Activated CD4-positive, CD25-positive, alpha-beta regulatory T cell (primary cell): ENCODE measurements at places on chromosomes 12 and 14.

- no peak for DNase-seq
These were observed 1419.4 kb downstream of the FSCB start for GRCh38 chr14:43087666-43088065.

GRCh38 chr12:92561543-92561899 lies 141.3 kb upstream of the PLEKHG7 start:
- DNase-seq, result no peak

GRCh38 chr12:121202407-121203355 lies 7.2 kb upstream of the P2RX4 start:
- DNase-seq, result no peak

GRCh38 chr14:89615421-89615820 lies 198.4 kb upstream of the FOXN3 start:
- no peak for DNase-seq

DNA sequence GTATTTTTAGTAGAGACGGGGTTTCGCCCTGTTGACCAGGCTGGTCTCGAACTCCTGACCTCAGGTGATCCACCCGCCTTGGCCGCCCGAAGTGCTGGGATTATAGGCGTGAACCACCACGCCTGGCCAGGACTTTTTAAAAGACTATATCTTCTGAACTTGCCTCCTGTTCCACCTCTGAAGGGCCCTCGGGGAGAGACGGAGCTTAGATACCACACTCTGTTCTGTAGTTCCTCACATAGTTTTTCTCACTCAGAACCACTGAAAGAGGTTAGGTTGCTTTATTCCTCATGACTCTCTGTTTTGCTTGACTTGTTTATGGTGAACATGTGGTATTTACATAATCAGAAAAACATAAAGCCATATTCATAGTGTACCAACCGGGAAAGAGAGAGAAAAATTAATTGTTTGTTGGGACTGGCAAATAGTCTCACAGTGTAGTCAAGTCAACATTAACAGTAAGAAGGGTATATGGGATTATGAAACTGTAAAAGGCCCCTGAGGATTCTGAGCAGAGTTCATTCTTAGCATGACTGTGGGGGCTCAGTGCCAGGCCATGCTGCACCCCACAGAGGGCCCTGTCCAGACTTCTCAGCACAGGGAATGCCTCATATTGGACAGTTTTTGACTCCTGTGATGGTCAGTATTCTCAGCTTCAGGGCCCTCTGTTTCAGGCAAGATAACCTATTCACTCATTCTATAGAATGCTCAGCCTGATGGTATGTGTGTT lies 342.3 kb downstream of the ZFP36L1 start:
- DNase-seq, result no peak

- DNase-seq, result no peak
These were observed 19.9 kb downstream of the JAG2 start for GRCh38 chr14:105148604-105149145.

GRCh38 chr14:89435492-89435891 lies 18.5 kb upstream of the FOXN3 start:
- DNase-seq, result no peak

- DNase-seq, result no peak
These were observed 884 bp downstream of the CAPRIN2 start for GRCh38 chr12:30753751-30754382.

GRCh38 chr14:104361921-104362681 lies 217.5 kb upstream of the C14orf180 start:
- no peak for DNase-seq

DNA sequence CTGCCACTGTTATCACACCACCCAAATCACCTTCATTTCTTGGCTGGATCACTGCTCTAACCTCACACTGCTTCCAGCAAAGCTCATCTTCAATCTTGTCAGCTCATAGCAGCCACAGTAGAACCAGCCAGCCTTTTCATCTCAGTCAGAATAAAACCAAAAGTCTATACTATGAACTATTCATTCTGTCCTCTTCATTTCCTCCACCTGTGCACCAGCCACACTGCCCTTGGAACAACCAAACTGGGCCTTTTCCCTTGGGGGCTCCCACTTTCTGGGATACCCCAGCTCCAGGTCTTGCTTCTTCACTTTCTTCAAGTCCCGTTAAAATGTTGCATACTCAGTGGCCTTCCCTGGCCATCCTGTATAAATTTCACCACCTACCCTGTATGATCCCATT lies 234.4 kb upstream of the DAAM1 start:
- no peak for DNase-seq

- DNase-seq, result no peak
These were observed 36.3 kb upstream of the NT5DC3 start for GRCh38 chr12:103877288-103877687.

GRCh38 chr14:33186656-33187055 lies 248.0 kb downstream of the NPAS3 start:
- DNase-seq, result no peak

DNA sequence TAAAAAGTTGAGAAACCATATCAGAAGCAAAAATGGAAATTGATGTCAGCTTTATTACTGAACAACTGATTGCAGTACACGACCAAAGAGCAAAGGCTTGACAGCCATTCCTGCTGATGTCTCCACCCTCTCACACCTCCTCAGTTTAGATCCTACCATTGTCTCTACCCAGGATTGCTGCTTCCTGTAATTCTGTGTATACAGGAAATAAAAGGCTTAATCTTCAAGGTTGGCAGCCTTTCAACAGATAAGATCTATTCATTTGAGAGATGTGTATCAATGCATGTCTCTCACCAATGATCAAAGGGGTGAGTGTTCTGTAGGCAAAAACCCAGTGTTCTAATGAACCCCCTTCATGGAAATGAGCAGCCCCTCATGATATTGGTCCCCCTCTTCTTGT lies 27.0 kb downstream of the SLCO1C1 start:
- no peak for DNase-seq

- DNase-seq, result no peak
These were observed 332.5 kb downstream of the NPAS3 start for GRCh38 chr14:33271216-33271615.

DNA sequence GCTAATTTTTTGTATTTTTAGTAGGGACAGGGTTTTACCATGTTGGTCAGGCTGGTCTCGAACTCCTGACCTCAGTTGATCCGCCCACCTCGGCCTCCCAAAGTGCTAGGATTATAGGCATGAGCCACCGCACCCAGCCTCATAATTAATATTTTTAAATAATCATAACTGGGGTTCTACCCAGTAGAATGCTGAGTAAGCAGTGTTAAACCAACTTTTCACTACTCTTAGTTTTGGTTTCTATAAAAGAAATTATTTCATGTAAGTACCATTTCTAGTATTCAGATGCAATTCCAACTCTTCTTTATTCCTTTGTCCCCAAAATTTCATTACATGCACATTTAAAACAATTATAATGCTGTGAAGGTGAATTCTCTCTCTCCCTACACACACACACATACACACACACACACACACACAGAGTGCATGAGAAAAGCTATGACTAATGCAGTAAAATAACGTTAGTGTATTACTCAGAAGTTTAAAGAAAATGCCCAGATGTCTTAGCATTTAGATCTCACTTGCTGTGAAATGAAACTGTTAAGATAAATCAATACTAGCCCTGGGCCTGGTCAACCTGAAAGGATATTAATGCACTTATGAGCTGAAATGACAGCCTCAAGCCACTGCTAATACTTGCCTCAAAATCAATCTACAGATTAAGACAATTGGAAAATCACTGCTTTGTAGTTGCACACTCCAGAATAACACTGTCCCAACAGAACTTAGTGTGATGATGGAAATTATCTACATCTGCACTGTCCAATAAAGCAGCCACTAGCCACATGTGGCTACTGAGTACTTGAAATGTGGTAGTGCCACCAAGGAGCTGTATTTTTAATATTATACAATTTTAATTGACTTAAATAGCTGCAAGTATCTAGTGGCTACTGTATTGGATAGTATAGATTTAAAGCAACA lies 36.0 kb downstream of the PTPN21 start:
- DNase-seq, result no peak

DNA sequence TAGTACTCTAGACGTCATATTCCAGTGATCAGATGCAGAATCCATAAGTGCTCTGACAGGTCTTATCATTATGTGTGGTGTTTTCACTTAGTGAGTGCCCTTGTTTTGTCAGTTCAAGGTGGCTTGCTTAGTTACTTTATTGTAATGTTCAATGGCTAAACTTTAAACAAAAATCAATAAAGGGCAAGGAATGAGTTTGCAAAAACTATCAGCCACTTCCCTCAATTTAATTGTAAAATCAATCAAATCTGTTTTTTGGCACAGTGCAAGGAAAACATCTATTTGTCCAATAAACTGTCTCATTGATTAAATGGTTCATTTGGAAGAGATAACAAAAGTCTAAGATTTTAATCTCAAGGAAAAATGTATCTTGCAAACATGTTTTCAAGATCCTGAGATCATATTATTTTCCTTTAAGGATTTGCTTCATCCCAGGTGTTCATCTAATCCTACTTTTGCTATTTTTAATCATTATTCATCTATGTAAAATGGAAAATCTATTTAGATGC lies 59.6 kb upstream of the EEA1 start:
- DNase-seq, result no peak

GRCh38 chr12:53676656-53677015 lies 753 bp upstream of the ATP5MC2 start:
- no peak for DNase-seq

DNA sequence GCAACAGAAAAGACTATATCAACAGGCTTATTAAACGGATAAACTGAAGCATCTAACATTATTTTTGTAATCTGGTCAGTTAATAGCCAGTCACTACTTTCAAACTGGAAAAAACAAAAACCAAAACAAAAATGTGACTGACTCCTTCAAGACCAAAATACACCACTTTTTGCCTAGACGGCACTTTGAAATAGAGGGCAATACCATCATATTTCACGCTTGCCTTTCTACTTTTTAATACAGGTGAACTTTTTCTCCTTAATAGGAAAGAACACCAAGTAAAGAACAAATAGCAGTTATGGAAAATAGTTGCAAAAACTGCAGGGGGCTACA lies 550 bp upstream of the NUP107 start:
- no peak for DNase-seq

GRCh38 chr12:2395354-2395977 lies 342.7 kb downstream of the CACNA1C start:
- DNase-seq, result no peak

DNA sequence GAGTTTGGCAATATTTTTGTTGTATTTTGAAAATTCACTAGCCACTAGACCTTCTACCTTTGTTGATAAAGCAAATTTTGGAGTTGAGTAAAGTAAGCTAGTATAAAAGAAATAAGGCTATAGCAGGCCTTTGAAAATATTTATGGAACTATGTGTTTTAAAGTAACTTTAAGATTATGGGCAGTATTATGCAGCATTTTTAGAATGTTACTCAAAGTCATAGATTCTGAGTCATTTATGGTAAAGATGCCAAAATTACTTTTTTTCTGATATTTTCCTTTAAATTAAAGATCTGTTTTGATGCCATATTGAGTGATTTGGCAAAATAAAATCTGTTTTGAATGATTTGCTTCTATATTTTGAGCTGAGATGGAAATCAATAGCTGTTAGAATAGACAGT lies 57.2 kb downstream of the SYNE2 start:
- DNase-seq, result no peak

DNA sequence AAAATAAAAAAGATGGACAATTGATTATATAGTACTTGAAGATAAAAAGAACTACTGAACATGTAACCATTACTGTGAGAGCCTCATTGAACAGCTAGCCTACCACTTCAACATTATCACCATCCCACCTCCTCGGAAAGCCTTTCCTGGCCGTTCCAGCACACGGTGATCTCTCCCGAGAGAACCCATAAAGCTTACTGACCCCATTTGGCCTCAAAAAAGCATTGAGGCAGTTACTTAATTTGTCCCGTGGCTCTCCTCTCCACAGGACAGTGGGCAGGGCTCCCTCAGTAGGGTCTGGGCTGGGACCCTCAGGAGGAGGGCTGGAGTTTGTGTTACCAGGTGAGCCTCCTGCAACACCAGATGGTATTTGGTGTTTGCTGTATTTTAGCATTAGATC lies 55.8 kb downstream of the RAB35 start:
- no peak for DNase-seq

DNA sequence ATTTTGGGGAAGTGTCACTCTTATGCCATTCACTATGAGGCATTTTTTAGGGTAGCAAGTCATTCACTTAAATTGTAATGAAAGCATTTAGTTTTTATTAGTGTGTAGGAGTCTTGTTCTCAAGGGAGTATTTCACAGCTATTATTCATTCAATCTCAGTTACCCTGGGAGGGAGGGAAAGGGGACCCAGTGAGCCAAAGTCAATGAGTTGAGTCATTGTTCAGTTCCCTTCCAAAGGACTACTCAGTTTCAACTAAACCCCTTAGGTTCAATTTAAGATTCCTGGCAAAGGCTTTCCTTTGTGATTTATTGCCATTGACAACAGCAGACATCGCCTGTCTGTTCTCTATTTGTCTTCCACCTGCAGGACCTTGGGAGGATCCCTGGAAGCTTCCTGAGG lies 29.3 kb upstream of the RASSF8 start:
- DNase-seq, result no peak

DNA sequence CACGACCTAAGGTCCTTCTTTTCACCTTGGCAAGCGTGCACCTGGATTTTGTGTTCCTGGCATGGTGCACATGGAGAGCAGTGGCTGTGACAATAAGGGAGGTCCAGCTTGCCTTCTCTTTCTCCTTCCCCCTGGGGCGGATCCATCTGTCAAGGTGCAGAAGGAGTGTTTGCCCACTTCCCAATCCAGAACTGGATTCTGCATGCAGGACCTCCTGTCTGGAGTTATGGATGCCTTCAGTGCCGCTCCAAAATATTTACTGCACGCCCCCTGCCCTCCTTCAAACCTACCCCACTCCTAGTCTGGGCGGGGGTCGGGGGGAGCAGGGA lies 192.7 kb downstream of the DPF3 start:
- DNase-seq, result no peak

- DNase-seq, result no peak
These were observed 84.1 kb downstream of the BCAT1 start for GRCh38 chr12:24864796-24865125.

GRCh38 chr12:29921307-29921706 lies 137.6 kb upstream of the TMTC1 start:
- DNase-seq, result no peak

DNA sequence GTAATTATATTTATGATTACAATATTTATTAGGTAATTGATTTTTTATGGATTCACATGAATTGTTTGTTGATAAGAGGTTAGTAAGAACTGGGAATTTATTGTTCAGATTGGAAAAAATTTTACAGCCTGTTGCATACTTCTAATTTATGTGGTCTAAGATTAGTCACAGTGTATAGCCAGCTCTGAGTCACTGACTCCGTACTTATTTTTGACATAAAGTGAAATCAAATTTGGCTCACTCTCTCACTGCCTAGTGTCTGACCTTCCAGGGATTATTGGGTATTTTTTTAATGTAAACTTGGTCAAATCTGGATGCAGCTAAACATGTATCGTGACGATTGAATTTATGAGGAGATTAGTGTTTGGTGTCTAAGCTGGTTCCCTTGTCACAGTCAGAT lies 109.3 kb downstream of the PTPRQ start:
- no peak for DNase-seq

DNA sequence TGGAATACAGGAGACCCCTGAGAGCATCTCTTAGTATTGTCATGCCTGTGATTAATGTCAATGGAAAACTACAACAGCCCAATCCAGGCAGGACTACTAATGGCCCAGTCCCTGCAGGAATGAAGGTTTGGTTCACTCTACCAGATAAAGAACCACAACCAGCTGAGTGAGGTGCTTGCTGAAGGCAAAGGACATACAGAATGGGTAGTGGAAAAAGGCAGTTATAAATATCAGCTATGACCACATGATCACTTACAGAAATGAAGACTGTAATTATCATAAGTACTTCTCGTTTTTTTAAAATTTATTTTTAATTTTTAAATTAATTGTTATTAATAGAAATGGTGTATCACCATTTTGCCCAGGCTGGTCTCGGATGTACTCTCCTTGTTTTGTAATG lies 17.2 kb upstream of the LPCAT3 start:
- no peak for DNase-seq

GRCh38 chr12:132375747-132376463 lies 46.5 kb upstream of the GALNT9 start:
- no peak for DNase-seq
